NCI-H2081 treated with DMSO at 0.1 percent for 48 hours (cell line): ENCODE measurements at places on chromosomes 11 and 22.

- DNase-seq, result no peak
Observed at GRCh38 chr11:58734681-58735490, 3.1 kb upstream of the GLYAT start.

DNA sequence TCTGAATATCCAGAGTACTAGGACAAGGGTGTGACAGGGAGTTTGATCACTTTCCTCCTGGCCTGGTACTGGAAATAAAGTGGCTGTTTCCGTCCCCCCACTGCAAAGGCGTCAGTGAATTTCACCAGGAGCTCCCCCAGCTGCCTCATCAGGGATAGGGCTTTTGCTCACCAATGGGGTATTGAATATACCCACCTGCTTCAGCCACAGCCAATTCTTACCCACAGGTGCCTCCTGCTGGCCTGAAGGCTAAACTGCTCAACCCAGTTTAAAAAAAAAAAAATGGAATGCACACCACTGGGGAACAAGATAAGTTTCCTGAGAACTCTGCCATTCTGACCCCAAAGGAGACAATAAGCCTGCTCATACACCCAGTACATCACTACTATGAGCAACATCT is 65.3 kb upstream of the MS4A8 start:
- DNase-seq, result no peak

GRCh38 chr22:22424210-22424800 is 84.2 kb downstream of the ZNF280B start:
- no peak for DNase-seq

- DNase-seq, result no peak
Observed at GRCh38 chr11:68837583-68838571, 3.8 kb downstream of the CPT1A start.

- DNase-seq, result no peak
Observed at GRCh38 chr11:101390539-101390938, 193.3 kb downstream of the TRPC6 start.

GRCh38 chr11:134533511-134533910 is 121.5 kb upstream of the B3GAT1 start:
- no peak for DNase-seq

DNA sequence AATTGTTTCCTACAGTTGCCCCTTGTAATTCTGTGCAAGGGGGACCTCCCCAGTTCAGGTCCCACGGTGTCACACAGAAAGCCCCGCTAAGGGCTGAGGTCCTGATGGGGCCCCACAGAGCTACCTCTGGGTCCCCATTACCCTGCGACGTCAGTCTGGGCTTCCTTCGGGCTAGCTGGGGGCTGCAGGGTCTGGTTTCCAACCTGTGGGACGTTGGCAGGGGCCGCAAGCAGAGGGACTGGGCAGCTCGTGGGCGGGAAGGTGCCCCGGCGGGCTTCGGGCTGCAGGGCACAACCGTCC is 698 bp downstream of the SLC37A4 start:
- no peak for DNase-seq

DNA sequence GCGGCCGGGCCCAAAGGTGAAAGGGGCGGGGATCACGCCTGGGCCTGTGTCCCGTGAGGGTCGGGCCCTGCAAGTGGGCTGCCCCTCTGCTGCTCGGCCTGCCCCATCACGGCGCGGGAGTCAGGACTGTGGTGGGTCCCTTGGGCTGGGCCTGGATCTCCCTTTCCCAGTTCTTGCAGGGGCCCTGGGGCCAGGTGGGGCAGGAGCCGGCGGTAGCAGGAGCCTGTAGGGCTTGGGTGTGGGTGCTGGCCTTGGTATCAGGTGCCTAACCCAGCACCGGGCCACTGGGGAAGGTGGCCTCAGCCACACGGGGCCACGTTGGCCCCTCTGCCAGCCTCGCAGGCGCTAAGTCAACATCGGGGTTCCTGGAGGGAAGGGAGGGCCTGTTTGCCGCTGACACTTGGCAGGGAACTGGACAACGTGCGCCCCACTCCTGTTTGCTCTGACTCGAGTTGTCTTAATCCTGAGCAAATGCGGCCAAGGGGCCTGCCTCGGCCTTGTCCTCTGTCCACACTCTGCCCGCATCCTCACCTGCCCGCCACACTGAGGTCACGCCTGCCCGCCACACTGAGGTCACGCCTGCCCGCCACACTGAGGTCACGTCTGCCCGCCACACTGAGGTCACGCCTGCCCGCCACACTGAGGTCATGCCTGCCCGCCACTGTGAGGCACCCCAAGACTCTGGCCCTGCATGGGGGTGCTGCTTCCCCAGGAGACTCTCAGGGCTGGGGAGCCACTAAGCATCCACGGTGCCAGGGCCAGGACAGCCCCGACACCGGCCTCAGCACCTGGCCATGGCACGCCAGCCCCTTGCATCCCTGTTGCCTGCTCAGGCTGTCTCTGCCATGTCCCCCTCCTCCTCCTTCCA is 14.2 kb upstream of the MUC5B start:
- DNase-seq, result no peak

DNA sequence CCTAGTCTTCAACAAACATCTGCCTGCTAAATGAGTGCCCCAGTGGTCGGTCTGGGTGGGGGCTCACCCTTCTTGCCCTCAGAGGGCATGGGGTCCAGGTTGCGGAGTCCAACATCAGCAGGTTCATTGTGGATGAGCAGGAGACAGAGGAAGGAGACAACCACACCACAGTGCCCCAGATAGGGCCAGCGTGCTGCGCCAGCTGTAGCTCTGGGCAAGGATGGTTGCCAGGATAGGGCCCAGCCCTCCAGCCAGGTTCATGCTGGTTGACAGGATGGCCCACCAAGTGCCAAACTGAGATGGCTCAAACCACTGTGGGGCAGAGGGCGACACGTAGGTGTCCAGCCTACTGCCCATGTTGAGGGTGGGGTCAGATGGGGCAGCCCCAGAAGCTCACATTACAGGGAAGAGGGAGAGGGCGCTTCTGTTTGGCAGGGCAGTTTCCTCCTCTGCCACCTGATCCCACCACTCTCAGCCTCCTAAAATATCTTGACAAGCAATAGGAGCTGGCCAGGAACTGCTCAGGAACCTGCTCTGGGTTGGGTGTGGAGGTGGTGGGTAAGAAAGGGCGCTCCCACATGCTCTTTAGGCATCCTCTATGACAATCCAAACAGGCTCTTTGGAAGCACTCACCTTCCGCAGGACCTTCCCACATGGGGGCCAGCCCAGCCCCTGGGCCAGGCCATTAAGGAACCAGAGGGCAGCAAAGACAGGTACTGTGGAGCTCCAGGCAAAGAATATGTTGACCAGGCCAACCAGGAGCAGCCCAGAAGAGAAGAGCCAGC is 2.9 kb downstream of the SLC37A4 start:
- DNase-seq, result no peak

DNA sequence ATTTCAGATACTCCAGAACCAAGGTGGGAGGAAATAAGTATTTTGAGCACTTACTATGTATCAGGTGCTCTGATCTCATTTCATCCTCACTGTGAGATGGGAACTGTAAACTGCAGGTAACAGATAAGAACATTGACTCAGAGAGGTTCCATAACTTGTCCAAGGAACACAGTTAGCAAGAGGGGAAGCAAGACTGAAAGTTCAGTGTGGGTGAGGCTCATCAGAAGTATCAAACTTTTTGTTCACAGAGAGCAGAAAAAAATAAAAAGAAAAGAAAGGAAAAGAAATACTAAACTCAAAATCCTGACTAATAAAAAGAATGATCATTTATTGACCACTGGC is 37.1 kb downstream of the RAB30 start:
- no peak for DNase-seq

DNA sequence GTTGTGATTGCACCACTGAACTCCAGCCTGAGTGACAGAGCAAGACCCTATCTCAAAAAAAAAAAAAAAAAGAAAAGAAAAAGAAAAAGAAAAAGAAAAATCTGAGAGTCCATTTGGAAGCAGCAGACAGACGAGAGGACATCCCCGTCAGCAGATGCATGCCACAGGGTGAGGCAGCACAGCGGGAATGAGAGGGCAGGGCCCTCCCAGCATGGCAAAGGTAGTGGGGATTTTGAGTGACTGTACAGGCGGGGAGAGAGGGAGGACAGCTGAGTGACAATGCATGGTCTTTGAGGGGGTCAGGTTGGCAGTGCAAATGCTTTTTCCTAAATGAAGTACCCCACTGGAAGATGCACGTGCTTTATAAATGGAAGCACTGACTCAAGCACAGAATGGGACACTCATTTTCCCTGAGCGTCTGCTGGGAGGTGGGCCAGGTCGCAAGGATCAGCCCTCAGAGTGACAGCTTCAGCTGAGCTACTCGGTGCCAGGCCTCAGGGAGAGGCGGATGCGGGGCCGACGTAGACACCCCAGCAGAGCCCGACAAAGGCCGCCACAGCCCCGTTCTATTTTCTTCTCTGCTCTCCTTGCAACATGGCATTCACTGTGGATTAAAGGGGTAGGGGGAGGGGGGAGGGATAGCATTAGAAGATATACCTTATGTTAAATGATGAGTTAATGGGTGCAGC is 113.5 kb downstream of the SHANK2 start:
- DNase-seq, result no peak

DNA sequence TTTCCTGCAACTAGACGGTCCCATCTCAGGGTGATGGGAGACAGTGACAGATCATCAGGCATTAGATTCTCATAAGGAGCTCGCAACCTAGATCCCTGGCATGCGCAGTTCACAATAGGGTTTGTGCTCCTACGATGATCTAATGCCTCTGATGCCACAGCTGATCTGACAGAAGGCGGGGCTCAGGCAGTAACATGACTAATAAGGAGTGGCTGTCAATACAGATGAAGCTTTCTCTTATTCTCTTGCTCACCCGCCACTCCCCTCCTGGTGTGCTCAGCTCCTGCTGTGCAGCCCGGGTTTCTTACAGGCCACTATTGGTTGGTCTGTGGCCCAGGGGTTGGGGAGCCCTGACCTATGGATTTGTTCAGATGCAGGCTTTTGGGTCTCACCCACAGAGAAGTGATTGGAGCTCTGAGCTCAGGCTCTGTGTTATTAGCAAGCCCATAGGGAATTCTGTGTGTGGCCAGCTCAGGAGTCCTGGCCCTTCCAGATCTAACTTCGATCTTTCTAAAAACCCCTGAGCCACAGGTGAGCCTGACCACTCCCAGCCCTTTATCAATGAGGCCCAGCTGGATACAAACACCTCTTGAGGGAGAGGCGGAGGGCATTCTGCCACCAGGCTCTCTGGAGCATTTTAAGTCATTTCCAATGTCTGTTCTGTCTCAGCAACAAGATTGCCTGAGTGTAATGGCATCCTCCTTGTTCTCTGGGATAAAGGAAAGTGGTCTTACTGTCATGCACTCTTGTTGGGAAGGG is 351.8 kb downstream of the BUD13 start:
- no peak for DNase-seq

GRCh38 chr22:36379593-36380361 is 8.0 kb downstream of the MYH9 start:
- no peak for DNase-seq

GRCh38 chr11:96447208-96448110 is 57.6 kb downstream of the JRKL start:
- no peak for DNase-seq

DNA sequence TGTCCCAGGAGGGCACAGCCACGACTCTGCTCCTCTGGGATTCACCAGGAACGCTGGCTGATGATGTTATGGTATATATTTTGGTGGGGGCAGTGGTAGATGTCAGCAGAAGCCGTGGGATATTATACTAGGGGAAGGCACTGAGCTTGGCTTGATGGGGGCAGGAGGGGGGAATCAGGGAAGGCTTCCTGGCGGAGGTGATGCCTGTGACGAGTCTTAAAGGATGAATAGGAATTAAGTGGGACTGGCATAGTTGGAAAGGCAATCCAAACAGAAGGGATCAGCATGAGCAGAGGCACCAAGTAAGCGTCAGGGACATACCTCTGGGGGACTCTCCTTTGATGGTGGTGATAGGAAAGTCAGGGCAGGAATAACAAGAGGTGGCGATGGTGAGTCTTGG is 47.6 kb downstream of the TP53I11 start:
- no peak for DNase-seq
